ENCODE measurements at places on chromosomes 1 and 21. TPM values are rescaled to one million over a fixed set of nuclear protein-coding genes. Genes with fewer than 3 reads are reported as not detected.

- no peak for DNase-seq
Observed at GRCh38 chr1:17292299-17293160, 15.5 kb upstream of the PADI4 start.

DNA sequence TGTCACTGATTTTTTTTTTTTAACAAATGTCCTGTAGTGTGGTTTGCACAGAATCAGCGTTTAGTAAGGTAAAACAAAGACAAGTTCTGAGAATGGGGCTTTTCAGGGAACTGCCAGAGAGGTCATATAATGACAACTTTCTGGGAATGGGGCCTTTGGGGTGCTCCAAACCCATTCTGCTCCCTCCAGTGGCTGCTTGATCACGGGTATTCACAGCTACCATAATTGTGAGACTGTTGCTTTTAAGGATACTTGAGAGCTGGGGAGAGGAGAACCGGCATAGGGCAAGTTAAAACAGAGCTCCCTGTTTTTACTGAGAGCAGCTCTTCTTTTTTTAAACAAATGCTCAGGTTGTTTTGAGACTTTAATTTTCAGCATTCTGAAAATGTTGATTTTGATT lies 48.2 kb downstream of the CYP2J2 start:
- DNase-seq, result no peak

GRCh38 chr1:172895050-172895460 lies 155.7 kb downstream of the TNFSF18 start:
- peak; percentile 62 for DNase-seq

- DNase-seq, result no peak
Observed at GRCh38 chr1:204730826-204731459, 45.4 kb upstream of the LRRN2 start.

DNA sequence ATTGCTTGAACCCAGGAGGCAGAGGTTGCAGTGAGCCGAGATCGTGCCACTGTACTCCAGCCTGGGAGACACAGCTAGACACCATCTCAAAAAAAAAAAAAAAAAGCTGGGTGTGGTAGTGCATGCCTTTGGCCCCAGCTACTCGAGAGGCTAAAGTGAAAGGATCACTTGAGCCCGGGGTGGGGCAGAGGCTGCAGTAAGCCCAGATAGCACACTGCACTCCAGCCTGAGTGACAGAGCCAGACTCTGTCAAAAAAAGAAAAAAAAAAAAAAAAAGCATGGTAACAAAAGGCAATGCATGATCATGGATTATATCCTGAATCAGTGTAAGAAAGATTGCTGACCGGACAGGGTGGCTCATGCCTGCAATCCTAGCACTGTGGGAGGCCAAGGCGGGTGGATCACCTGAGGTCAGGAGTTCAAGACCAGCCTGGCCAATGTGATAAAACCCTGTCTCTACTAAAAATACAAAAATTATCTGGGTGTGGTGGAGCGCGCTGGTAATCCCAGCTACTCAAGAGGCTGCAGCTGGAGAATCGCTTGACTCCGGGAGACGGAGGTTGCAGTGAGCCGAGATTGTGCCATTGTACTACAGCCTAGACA lies 76.3 kb downstream of the RUSC1 start:
- DNase-seq, result no peak

- no peak for DNase-seq
Observed at GRCh38 chr1:162560303-162561036, 1.1 kb upstream of the UAP1 start.

GRCh38 chr1:176531036-176531435 lies 68.1 kb downstream of the PAPPA2 start:
- DNase-seq, result no peak

GRCh38 chr1:201904579-201904978 lies 15.9 kb downstream of the SHISA4 start:
- DNase-seq, result no peak

GRCh38 chr1:186730951-186731729 lies 50.9 kb upstream of the PTGS2 start:
- DNase-seq, result no peak

- no peak for DNase-seq
Observed at GRCh38 chr1:31199949-31200348, 39.7 kb downstream of the NKAIN1 start.

GRCh38 chr1:109290998-109291397 lies 8.1 kb upstream of the PSRC1 start:
- DNase-seq, result no peak

DNA sequence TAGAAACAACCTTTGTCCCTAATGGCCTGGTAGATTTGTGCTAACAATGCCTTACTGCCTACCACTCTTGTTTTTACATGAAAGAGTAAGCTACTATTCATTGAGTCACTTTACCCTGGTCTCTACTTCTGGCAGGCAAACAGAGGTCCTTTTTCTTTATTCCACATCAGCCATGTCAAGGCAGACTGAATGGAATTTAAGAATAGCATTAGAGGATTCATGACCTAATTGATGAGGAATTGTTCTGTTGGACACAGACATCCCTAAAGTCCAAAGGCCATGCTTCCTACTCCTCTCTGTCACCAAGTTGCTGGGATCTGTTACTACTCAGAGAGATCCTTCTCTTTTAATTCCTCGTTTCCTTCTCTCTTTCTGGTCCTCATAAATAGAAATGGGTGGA lies 229.1 kb upstream of the ZP4 start:
- DNase-seq, result no peak

- no peak for DNase-seq
Observed at GRCh38 chr1:55311979-55312378, 96.8 kb upstream of the USP24 start.

RNU1-2 gene
- total RNA-seq, result under 0.01 TPM

TNFSF4 gene
- 3.1 TPM for total RNA-seq

TRMT1L gene
- total RNA-seq, result 33.3 TPM
